ENCODE measurements at places on chromosomes 16 and 17.

DNA sequence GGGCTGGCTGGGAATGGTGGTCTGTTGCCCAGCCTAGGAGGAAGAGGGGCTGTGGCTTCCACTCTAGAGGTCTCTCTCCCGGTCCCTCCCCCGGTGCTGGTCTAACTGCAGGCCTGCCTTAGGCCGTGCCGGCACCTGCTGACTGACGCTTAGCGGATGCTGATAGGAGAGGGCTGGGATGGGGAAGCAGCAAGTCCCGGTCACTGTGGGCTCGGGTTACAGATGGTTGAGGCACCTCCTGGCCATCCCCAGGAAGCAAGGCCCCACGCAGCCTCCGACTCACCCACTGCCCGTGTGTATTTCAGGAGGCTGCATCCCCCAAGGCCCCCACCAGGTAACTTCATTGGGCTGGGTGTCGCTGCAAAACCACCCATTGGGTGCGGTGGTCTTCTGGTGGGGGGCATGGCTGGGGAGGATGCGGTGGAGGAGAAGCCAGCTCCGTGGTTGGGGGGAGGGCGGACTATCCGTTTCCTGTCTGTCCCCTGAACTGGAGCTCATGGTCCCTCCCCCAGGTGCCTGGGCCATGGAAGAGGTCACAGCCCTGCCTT lies 278.9 kb downstream of the SEC14L1 start:
- DNase-seq: no peak

DNA sequence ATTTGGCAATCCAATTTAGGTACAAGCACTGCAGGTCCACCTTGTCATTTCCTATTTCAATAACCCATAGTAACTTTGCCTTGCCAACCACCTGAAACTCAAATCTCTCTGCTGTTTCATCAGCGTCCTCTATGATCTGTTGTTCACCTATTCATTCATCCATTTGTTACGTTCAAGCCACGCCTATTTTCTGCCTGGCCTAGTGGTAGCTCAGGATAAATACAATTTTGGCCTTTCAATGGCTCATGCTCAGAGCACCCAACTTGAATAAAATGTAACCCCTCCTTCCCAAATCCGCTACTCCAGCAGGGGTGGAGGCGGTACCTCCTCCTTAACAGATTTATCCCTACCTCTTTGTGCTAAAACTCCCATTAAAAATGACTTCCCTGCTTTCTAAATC lies 3.6 kb upstream of the FBXO47 start:
- DNase-seq: no peak

GRCh38 chr17:78474614-78475146 lies 96.2 kb downstream of the PGS1 start:
- no peak for DNase-seq

- no peak for DNase-seq
Observed at GRCh38 chr16:71540-72401, 660 bp downstream of the RHBDF1 start.

DNA sequence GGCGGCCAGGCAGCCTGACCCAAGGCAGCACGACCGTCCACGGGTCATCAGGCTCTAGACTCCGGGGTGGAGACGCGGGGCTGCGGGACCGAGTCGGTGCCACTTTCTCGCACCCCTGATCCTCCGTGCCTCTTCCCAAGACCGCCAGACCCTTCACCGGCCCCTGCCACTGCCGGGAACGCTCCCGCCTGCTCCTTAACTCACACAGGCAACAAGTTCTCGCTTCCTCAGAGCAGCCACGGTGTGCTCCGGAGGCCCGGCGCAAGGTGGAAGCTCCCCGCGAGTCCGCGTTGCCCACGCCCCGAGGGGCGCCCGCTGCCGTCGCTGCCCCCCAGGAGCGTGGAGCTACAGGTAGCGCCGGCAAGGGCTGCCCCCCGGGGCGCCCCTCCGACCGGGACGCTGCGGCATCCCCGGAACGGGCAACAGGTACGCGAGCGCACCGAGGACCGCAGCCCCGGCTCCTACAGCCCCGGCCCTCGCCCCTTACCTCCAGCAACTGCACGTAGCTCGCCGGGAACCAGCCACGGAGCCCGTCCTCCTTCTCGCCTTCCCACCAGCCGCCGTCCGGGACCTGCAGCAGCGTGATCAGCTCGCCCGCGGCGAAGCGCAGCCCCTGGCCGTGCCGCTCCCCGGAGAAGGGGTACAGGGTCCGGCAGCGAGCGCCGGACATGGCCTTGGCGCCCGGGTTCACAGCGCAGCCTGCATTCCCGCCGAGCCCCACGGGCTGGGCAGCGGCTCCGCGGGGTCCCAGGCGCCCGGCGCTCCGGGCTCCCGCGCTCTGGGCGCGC lies 491 bp downstream of the GAS7 start:
- no peak for DNase-seq

DNA sequence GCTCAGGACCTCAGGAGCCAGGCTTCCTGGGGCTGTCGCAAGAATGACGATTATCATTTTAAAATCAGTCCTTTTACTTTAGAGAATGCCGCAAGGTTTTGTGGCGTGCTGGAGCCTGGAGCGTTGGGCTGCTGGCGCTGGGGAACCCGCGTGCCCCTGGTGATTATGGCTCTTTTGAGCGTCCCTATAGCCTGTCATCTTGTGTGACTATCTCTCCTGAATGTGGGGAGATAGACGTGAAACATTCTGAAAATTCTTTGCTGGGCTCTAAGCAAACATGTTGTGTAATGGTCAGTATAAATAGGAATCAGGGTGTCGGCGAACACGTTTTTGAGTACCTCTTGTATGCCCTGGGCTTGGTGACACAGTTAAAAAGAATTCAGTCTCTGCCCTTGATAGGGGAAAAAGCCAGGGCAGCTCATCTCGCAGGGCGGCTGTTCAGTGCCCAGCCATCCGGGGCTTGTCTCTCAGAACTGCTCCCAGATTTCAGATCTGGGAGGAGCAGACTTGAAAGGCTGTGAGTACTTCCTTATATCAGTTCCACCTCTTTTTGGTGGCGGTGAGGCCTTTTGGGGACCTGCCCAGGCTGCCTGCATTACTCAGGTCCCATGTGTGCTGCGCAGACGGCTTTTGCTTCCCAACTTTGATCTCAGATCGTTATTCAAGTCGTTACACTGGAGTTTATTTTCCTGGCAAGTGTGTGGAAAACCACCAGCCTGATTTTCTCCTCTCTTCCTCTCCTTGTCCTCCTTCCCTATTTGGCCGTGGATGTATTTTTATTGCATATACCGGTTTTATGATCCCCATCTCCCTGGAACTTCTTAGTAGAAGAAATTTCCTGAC lies 973 bp downstream of the SLC7A6 start:
- no peak for DNase-seq

DNA sequence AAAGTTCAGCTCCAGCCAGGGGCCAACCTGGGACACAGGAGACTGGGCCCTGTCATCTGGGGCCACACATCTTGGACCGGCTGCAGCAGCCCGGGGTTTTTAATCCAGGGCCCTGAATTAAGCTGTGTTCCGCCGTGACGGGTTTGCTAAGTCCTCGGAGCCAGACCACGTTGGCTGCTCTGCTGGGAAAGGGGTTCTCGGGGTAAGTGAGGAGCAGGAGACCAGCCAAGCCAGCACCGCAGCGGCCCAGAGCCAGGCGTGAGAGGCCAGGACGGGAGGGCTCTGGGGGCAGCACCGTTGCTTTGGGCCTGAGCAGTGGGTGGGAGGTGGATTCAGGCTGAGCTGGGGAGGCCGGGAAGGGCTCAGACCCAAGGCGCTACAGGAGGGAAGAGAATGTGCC lies 31.3 kb upstream of the CBX4 start:
- no peak for DNase-seq

Measured in pulmonary artery endothelial cell (primary cell).